ENCODE measurements at places on chromosomes 3 and 15.
A peak's percentile ranks its signal among the peaks of the same experiment; 100 is the strongest.

GRCh38 chr15:79337591-79337990 lies 26.7 kb downstream of the TMED3 start:
- DNase-seq, result no peak

DNA sequence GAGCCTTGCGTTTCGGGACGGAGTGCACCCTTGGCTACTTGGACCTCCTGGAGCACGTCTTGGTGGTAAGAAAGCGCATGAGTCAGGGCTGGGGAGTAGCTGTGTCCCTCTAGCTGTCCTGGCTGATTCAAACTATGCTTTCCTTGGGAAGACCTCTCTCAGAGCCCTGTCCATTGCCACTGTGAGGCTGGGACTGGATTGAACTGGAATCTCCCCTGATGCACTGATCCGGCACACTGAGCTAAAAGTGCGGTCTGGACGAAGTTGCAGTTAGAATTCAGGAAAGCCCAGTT lies 232.6 kb upstream of the TPM1 start:
- DNase-seq, result no peak

DNA sequence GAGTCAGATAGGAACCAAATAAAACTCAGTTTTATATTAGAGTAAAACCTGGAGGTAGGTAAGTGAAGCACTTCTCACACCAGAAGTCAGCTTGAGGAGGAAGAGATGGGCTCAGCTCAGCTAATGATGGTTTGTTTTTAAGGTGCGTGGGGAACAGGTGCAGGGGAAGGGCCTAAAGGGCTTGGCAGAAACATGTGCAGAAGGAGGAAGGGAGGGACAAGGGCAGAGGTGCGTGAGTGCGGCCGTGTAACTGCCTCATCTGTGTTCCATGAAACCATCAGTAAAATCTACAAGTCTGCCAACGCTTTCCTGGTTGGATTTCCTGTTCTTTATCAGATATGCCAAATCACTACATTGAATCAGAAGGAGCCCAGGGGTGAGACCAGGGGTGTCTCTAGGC lies 19.9 kb downstream of the FYCO1 start:
- DNase-seq, result no peak

DNA sequence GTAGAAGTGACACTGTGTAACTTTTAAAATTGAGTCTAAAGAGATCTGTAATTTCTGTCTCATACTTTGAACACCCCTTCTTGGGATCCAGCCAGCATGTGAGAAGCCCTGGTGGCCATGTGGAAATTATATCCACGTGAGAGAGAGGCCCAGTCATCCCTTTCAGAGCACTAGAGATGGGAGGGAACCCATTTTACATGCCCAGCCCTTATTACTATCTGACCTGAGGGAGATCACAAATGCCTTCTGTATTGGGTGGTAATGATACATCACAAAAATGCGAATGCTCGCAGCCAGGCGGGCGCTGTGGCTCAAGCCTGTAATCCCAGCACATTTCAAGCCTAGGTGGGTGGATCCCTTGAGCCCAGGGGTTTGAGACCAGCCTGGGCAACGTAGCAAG lies 27.3 kb upstream of the TRAK1 start:
- no peak for DNase-seq

DNA sequence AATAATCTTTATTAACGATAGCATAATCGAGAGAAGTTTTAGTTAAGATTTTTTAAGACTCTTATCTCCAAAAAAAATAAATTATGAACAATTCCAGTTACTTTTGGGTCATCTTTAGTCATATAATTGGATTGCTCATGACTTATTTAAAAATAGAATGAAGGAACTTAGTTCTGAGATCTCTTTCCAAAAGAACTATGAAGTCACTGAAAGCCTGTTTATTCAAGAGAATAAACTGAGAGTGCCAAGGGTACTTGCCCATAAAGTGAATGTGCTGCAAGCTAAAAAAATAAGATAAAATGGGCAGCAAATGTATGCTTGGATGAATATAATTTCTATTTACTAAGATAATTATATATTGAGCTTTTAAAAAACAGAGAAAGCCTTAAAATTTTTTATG lies 176.5 kb upstream of the PLSCR5 start:
- no peak for DNase-seq

DNA sequence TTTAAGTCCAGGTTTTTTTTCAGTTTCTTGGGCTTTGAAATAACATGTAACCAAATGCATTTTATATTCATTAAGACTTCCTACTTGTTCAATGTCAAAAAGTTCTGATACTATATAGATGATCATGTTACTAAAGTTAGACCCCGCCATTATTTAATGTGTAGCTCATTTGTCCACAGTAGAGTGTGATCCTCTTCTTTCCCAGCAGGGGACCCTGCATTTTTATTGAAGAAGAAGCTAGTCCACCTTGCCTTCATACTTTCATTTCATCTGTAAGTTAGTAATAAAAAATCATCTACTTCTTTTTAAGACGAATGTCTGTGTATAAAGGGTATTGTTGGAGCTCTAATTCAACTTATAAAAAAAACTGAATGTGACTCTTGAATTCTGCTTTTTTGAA lies 404.6 kb downstream of the SI start:
- no peak for DNase-seq

GRCh38 chr3:187927565-187927964 lies 182.3 kb upstream of the BCL6 start:
- DNase-seq, result no peak

GRCh38 chr3:65751123-65751700 lies 287.5 kb downstream of the MAGI1 start:
- DNase-seq, result no peak

DNA sequence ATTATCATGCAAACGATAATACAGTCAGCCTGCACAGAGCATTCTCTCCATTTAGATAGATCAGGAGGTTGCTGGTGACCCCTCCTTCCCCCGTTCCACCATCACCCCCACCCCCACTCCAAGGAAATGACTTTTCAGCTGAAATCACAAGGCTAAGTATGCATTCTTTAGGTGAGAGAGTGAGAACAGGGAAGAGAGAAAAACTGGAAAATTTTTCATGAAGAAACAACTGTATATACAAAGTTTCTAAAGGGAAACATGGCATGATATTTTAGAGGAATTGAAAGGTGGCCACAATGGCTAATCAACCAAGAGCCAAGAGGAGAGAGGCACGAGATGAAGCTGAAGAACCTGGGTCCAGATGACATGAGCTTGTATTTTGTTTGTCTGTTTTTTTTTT lies 22.2 kb downstream of the BCL2A1 start:
- no peak for DNase-seq

GRCh38 chr3:45670436-45670835 lies 18.8 kb upstream of the SACM1L start:
- no peak for DNase-seq

DNA sequence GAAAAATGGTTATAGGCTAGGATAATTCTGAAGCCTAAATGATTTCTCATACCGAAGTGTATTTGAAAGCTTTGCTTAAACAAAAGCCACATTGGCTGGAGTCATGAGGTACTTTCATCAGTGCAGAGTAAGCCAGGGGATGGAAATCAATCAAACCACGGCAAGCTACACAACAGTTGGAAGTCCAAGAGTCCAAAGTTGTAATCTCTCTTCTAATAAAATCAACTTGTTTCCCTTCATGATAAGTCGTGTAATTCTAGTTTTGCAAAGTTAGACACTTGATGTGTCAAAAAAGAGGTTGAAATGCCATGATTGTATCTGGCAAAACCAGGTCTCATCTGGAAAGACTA lies 250.5 kb upstream of the VEPH1 start:
- no peak for DNase-seq

DNA sequence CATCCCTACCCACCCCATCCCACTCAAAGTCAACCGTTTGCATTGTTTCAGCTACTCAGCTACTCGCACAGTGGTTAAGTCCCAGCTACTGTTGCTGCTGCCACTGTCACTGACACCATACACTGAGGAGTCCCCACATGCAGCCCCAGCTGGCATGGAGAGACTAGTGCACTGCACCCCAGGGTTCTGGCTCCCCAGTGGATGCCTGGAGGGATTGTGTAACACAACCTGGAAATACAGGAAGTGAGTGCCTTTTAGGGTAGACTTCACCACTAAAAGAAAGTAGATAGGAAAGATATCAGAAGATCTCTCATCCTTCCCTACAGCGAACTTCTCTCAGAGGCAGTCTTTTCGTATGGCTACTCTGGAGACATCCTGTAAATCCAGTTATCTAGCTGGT lies 169.2 kb upstream of the STRIT1 start:
- no peak for DNase-seq

DNA sequence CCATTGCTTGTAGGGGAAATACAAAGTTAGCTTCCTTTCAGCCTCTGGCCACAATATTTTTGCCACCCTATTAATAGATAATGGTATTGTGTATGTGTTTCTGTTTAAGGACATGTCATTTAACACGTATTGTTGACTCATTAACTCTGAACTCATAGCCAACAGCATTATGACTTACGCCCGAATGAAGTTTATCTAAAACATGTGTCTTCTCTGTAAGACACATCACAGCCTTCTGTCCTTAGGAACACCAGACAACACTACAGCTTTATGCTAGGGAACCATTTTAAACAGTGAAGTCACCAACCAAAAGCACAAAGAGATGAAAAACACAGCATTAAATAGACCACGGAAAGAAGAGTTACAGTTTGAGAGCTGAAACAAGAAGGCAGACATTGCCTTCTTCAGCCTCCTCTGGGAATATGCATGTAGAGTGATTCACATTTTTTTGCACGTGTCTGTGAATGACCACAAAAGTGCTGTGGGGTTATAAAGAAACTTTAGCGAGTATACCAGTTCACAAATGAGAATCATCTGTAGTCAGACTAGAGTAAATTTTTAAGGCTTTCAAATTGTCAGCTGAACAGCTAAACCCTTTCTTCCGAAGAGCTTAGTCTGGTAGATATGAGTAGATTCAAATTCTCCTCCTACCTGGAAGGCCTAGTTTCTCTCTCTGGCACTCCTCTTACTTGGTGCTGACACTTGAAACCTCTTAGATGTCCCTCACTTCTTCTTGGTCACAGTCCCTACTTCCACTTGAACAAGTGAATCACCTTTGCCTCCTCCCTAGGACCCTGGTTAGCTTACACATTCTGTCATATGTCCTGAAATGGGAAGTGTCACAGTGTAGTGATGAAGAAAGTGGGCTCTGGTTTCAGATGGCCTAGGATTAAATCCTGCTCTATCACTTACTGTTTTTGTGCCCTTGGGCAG lies 32.2 kb downstream of the MCTP2 start:
- DNase-seq, result no peak

DNA sequence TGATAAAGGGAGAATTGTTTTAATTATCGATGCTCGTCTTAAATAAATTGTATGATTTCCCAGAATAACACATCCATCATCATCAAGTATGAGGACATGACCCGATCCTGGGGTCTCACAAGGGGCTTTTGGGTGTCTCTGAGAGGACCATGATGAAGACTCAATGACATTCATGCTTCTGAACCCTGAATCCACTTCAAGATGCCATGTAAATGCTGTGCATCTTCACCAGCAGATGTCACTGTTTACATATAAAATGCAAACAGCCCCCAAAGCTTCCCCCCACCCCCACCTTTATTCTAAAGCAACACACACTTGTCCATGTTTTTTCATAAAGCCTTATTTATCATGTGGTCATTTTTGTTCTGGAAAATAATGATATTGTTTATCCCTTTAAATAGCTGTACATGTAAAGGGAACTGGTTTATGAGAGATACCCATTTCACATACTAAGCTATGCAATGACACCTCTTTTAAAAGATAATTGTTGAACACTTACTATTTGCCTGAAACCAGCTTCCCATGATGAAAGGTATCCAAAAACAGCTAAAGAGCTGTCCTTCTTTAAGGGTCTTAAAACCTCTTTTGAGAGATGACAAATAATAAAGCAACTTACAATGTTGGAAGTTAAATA lies 69.7 kb upstream of the UBE3A start:
- DNase-seq, result no peak

GRCh38 chr3:43296565-43296964 lies 10.2 kb downstream of the SNRK start:
- peak; percentile 54 for DNase-seq

DNA sequence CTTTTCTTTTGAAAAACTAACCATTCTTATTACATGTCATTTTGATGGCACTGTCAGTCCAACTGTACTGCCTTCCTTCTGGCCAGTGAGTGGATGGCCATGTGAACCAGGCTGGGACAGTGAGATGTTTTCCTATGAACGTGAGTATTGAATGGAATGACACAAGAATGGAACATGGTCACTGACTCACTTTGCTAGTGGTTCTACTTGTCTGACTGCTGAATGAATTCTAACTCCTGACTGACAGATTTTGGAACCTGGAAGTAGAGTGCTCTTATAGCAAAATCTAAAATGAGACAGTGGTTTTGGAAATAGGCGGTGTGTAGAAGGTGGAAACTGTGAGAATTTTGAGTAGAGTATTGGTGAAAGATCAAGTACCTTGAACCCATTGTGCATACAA lies 606.9 kb upstream of the KCNMB2 start:
- no peak for DNase-seq

DNA sequence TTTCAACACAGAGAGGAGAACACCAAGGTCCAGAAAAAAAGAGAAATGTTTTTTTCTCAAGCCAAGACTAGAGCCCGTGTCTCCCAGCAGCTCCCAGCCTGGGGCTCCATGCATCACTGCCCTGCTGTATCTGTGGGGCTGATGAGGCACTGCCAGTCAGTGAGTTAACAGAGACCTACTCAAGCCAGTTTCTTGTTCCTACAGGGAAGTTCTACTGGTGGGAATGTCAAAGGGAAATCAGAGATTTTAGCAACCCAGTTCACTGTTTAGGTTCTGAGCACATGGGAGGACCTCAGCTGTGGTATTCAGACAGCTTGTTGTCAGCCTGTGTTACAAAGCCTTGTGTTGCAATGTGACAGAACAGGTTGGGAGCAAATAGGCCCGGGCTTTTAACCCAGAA lies 234.3 kb downstream of the TLE3 start:
- no peak for DNase-seq

DNA sequence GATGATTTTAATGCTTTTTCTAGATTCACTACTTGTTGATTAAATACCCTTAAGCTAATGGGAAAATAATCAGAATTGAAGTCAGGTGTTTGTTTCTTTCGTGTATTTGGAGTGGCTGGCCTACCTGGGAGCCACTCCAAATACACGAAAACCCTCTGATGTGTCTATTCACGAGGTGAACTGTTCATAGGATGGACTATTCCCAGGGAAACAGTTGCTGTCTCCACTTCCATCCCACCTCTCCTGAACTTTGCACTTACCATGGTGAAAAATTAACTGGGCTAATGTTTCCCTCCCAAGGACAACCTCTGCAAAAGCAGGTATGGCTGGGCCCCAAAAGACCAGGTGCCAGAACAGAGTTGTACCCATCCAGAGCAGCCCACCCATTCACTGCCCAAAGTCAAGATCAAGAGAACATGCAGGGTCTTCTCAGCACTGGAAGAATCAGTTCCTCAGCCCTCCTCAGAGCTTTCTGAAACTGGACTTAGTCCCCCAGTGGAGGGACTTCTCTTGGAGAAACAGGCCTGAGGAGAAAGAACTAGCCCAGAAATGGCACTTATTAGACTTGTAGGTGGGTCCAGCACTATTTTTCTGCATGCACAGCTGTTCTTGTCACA lies 2.9 kb upstream of the SMAD3 start:
- DNase-seq, result no peak
